ENCODE measurements at places on chromosomes 5 and 9.

DNA sequence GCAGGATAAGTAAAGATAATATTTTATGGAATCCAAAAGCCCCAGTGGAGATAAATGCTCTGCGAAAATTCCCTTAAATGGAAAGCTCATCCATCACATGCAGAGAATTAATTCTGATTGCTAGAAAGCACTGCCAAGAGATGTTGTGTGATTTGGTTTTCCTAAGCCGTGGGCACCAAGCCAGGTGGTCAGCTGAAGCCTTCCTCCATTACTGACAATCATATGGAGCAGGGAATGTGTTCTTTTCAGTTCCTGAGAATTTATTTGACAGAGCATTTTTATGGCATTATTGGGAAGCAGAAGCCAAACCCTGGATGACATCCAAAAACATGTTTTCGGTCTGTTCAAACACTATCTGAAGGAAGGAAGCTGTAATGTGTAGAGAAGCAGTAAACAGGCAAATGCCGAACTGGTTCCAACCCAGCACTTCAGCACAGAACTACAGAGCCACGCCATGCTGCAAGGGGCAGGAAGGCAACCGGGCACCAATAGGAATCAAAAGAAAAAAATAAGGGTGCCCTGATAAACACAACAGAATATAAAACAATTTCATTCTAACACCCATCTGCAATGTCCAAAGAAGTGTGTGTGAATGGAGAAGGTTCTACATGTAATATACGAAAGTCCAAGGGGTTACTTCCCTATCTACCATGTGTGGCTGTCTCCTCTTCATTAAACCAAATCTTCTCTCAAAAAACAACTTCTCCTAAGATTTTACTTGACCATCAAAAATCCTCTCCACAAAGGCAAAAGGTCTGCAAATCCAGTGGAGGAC lies 12.3 kb downstream of the ARSB start:
- no peak for DNase-seq

GRCh38 chr5:149345892-149346222 lies 558 bp downstream of the GRPEL2 start:
- DNase-seq: no peak

GRCh38 chr5:39080597-39081204 lies 6.5 kb upstream of the RICTOR start:
- DNase-seq: no peak

- no peak for DNase-seq
Observed at GRCh38 chr5:148995791-148996190, 67.1 kb downstream of the SH3TC2 start.

DNA sequence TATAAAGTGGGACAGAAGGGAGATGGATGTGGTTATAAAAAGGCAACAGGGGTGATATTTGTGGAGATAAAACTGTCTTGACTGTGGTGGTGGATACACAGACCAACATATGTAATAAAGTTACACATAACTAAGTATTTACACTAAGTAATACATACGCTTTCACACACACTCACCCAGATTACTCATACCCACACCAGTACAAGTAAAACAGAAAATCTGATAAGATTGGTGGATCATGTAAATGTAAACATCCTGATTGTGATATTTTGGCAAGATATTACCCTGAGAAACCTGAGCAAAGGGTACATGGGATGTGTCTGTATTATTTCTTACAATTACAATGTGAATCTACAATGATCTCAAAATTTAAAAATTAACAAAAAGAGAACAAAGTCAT lies 53.3 kb upstream of the SLIT3 start:
- no peak for DNase-seq

All from NCI-H1436 (cell line).